AG04449 (cell line): ENCODE measurements at places on chromosomes 4 and X.

DNA sequence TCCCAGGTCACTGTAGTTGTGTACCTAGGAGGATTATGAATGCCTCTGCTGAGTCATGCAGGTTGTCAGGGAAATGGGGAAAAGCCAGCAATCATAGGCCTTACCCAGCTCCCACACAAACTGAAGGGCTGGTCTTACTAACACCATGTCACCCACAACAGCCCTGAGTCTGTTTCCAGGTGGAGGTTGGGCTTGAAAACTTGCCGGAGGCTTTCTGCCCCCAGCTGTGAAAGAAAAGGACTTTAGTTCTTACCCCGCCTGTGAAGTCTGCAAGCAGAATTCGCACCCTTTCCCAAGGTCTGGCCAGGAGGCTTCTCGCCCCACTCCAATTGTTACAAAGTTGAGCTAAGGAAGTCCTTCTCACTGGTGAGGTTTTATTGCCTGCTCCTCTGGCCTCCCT, 143.9 kb downstream of the RPS6KA6 start:
- no peak for DNase-seq

GRCh38 chrX:84182516-84182915, 5.5 kb downstream of the RPS6KA6 start:
- no peak for DNase-seq

GRCh38 chrX:53319614-53320542, 38.5 kb upstream of the IQSEC2 start:
- no peak for DNase-seq

- DNase-seq, result no peak
Observed at GRCh38 chr4:40301603-40302002, 33.5 kb upstream of the CHRNA9 start.

GRCh38 chr4:86965019-86965976, 30.5 kb downstream of the AFF1 start:
- DNase-seq, result no peak

GRCh38 chr4:58658701-58659100, 1548.5 kb upstream of the IGFBP7 start:
- no peak for DNase-seq

DNA sequence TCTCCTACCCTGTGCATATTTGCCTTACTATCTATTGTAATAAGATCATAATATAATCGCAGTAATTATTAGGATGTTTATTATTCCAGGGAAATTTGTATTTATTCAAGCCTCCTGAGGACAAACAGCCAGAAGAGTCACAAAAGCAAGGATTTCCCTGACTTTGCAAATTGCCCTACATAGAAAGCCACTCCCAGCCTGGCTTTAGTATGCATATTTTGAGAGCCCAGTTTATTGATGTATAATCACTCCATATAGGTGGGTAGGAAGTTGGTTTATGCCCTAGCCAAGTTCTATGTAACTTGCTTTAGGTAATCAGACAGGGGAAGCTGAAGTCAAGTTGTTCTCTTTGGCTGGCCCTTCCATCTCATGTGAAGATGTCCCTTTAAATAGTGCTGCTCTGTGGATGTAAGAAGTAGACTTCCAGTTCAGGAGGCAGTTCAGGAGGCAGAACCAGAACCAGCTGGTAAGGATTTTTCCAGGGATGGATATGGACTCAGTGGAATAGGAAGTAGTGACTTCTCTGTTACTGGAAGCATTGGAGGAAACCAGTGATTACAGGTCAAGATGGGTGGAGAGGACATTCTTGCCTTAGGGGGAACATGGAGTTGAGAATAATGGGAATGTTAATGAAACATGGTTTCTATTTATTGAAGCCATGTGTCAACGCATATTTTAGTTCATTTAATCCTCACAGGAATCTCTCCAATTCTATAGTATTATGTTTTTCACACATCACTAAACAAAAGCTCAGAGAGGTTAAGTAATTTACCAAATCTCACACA, 70.5 kb upstream of the KIT start:
- DNase-seq, result no peak

GRCh38 chrX:9493936-9494335, 29.1 kb downstream of the TBL1X start:
- DNase-seq, result no peak

GRCh38 chrX:47174376-47174775, 19.3 kb upstream of the UBA1 start:
- no peak for DNase-seq
